ENCODE measurements at places on chromosomes 3 and 15.

DNA sequence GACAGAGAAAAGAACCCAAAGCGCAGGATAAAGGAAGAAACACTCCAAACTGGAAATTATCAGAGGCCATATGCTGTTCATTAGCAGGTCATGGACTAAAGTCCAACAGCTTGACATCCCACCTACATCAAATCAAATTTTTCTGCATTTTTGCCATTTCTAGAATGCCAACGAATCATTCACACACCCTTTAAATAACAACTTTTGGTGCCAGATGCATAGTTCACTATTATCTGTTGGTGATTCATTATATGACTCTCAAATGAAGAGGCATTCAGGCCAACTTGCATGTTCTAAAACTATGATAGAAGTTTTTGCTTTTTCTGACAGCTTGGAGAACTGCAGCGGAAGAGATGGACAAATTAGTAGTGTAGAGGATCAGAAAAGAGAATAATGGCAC lies 529.8 kb upstream of the NAALADL2 start:
- no peak for DNase-seq

GRCh38 chr3:132236701-132237651 lies 80.2 kb upstream of the ACP3 start:
- no peak for DNase-seq

GRCh38 chr3:56121716-56122115 lies 346.6 kb downstream of the ERC2 start:
- DNase-seq: no peak

- no peak for DNase-seq
Measured at GRCh38 chr3:30518872-30519271, 87.5 kb upstream of the TGFBR2 start.

DNA sequence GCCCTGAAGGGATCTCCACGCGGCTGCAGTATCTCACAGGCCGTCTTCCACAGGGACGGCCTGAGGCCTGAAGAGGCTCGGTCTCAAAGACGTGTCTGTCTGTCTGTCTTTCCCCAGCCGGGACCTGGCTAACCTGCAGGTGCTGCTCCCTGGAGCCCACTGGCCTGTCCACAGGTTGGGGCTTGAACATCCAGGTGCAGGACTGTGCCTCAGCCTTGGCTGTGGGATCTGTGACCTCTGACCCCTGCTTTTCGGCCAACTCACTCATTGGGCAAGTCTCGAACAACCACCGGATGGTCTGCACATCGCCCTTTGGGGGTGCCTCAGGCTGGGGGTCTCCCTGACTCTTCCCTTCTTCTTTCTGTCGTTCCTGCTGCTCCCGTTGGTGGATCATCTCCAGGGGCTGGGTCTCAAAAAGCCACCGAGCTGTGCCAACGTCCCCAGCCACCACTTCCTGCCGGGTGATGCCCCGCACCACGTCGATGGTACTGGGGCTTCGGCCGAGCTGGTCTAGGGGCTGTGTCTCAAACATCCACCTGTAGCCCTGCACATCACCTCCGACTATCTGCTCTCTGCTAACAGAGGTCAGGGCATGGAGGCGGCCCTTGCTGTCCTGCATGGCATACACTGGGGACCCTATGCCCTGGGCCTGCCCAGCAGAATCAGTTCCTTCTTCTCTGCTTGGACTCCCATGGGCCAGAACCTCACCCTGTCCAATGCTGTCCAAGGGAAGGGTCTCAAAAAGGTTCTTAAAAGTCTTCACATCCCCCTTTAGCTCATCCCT lies 4.8 kb downstream of the XIRP1 start:
- DNase-seq: no peak

DNA sequence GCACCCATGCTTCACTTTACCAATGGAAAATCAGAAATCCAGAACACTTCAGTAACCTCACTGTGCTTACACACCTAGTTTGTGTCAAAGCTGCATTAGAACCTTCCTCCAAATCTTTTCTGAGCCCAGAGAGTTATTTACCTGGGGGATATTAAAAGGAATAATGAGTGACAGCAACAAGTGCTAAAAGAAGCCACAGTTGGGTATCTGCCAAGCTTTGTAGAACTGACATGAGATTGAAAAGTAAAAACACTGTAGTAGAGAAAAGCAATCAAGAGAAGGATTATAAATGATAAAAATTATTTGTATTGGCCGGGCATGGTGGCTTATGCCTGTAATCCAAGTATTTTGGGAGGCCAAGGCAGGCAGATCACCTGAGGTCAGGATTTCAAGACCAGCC lies 8.8 kb upstream of the TBC1D23 start:
- no peak for DNase-seq

- DNase-seq: no peak
Measured at GRCh38 chr3:131735116-131735515, 232.3 kb upstream of the MRPL3 start.

DNA sequence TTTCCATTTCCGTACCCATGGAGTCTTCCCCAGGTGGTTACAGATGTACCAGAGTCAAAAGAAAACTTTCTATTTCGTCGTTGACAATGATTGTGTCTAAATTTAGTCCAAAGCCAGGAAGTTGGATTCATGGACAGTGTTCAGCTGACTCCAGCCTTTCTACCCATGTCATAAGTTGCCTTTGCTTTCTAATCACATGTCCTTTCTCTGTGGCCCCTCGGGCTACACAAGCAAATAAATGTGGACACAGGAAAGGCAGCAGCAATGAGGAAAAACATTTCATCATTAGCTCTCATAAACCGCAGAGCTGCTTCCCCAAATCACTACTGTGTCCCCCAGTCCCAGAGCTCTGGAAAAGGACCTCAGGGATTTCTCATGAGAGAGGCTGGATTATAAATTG lies 82.0 kb downstream of the USF3 start:
- no peak for DNase-seq

GRCh38 chr15:69848551-69849231 lies 249.0 kb downstream of the TLE3 start:
- no peak for DNase-seq

DNA sequence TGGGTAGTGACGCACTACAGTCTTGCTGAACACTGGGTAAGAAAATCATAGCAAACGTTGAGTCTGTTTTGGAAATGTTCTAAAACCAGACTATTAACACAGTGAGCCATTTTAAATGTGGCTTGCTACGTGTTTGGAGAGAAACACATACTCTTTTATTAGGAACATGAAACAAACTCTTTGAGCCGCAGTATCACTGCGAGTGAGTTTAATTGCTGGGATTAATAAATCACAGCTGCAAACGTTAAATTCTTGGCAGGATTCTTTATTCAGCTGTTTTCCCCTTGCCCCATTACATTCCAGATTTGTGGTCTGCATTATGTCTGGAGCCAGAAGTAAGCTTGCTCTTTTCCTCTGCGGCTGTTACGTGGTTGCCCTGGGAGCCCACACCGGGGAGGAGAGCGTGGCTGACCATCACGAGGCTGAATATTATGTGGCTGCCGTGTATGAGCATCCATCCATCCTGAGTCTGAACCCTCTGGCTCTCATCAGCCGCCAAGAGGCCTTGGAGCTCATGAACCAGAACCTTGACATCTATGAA lies 33.6 kb downstream of the BTD start:
- no peak for DNase-seq

GRCh38 chr3:138782755-138783154 lies 52.0 kb downstream of the PIK3CB start:
- no peak for DNase-seq

GRCh38 chr15:59306520-59307164 lies 66.0 kb downstream of the MYO1E start:
- no peak for DNase-seq

DNA sequence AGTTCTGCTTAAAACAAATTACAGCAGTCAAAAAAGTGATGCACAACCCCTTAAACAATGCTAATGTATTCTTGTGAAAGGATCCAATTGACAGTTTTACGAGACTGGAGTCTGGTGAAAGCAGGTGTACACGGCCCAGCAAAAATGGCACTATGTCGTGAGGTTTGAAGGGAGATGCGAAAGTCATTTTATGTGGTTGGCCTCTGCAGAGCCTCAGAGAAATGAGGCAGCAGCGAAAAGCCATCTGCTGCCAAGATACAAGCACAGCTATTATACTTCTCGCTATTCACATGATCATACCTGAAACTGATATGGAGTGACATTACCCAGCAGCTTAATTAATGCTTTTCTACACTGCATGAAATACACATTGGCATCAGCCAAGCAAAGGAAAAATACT lies 36.4 kb downstream of the MECOM start:
- DNase-seq: no peak

GRCh38 chr3:155609586-155609985 lies 135.3 kb downstream of the PLCH1 start:
- DNase-seq: no peak

- DNase-seq: peak; percentile 53
Measured at GRCh38 chr15:31461911-31462480, 135.4 kb downstream of the KLF13 start.

GRCh38 chr3:101042996-101043686 lies 49.9 kb upstream of the ABI3BP start:
- DNase-seq: no peak

- DNase-seq: no peak
Measured at GRCh38 chr3:123818921-123819429, 65.2 kb downstream of the MYLK start.

DNA sequence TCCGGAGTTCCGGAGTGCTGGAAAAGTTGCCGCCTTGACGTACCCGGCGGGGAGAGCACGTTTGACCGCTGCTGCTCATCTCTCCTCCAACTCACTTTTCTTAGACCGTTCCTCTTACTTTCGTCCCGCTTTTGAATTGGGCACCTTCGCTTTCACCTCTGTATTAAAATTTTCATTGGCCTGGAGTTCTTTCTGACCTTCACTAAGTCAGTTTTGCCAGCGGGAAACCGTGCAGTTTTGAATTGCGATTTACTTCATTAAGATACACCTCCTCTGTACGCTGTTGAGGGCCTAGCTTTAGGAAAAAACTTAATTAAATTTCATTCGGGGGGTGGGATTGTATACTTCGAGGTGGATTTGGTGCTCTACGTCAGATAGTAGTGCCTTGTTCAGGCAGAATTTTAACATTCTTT lies 1.3 kb downstream of the GMPS start:
- no peak for DNase-seq

DNA sequence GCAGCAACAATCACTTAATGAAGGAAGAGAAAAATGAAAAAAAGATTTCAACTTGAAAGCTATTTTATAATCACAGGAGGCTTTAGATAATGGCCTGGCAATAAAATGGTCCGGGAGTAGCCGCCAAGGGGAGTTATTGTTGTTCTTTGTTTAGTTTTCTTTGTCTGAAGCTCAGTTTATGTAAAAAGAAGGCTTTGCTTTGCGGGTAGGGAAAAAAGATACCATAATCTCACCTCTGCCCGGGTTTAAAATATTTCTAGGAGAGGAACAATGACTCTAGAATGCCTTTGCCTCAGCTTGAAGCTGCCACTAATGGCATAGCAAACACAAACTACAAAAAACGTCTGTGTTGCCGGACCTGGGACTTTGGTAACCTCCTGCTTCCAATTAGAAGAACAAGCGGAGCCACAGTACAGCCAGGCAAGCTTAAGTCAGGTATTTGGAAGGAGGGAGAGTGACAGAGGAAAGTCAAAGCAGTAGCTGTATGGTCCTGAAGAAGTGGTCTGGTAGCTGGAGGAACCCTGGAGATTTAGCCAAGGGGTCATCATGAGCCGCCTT lies 764.5 kb downstream of the TUSC7 start:
- DNase-seq: no peak

GRCh38 chr3:70631716-70632307 lies 319.4 kb upstream of the MDFIC2 start:
- DNase-seq: no peak

GRCh38 chr3:46334741-46335478 lies 19.0 kb upstream of the CCR2 start:
- DNase-seq: no peak

GRCh38 chr15:43859546-43859945 lies 32.7 kb downstream of the WDR76 start:
- DNase-seq: no peak

DNA sequence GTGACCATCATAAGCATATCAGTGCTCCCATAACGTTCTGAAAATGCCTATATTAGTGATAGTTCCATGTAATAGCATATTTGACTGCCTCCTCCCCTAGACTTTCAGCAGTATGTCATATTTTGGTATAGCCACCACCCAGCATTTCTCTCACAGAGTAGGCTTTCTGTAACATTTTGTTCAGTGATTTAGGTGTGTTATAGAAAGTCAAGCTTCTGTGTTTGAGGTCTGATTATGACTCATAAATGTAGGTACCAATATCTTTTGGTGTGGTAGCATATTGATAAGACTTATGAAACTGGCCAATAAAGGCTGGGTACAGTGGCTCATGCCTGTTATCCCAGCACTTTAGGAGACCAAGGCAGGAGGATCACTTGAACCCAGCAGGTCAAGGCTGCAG lies 34.3 kb upstream of the ZMAT3 start:
- DNase-seq: no peak

- DNase-seq: peak; percentile 24
Measured at GRCh38 chr15:31503256-31503655, 176.6 kb downstream of the KLF13 start.

DNA sequence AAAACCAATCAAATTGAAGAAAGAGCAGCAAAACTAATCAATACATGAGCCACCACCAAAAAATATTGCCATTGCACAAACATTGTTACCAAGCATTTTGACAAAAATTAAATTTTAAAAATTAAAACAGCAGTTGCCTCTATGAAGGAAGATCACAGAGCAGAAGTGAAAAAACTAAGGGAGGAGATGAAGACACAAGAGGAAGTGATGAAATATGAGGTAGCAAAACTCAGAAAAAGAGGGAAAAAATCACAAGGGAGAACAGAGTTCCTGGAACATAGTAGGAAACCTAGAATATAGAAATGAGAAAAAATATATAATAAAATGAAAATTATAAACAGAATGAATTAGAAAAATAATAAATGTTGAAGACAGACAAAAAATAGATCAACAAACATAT lies 7.3 kb upstream of the SERPINI2 start:
- DNase-seq: no peak

GRCh38 chr3:30611613-30612436 lies 5.4 kb downstream of the TGFBR2 start:
- DNase-seq: no peak

DNA sequence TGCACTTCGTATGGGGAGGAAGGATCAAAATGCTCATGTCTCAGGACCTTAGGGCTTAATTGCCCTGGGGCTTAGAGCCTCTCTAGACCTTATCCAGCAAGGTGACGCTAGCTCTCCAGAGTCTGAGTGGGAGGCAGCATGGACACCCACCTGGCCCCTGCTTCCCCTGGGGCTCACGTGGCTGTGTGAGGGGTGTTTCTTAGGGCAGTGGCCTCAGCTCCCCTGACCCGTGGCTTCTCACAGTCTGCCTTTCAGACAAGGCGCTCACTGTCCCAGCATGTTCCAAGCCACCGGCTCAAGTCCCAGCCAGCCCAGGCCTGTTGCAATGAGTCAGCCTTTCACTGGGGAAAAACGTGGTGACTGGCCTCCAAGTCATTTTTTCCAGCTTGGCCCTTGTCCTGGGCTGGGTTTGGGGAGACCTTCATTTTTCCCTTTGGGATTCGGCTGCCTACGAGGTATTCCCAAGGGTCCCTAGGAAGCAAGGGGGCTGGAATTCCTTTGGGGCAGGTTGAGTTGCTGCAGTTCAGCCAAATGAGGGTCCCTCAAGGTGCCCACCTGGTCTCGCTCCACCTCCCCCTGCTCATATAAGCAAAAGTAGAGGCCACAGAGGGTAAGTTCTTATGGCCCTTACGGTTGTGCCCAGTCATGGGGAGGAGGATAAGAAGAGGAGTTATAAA lies 15.7 kb downstream of the BHLHE40 start:
- DNase-seq: peak; percentile 95

All from coronary artery (tissue), 2 donors.